ENCODE measurements at places on chromosomes 4 and X. TPM values are rescaled to one million over a fixed set of nuclear protein-coding genes. Genes with fewer than 3 reads are reported as not detected.

MAOB gene
- total RNA-seq = 0.21 TPM

XG gene
- total RNA-seq = not detected

GRCh38 chrX:39519566-39520301 is 578.0 kb downstream of the BCOR start:
- peaks cover 2% of the 10 kb centered on the region for H3K4me1 ChIP-seq
- no peaks in the 10 kb centered on the region for H3K27me3 ChIP-seq
- H3K4me3 ChIP-seq = no peak overlapping the region
- no peaks in the 10 kb centered on the region for H3K36me3 ChIP-seq
- no peak overlapping the region for H3K27ac ChIP-seq

GRCh38 chr4:149997881-149998421 is 80.3 kb upstream of the DCLK2 start:
- H3K27ac ChIP-seq = no peak overlapping the region
- H3K36me3 ChIP-seq = no peaks in the 10 kb centered on the region
- peak; percentile 25 for DNase-seq
- no peak overlapping the region for H3K4me3 ChIP-seq
- H3K27me3 ChIP-seq = peaks cover 6% of the 10 kb centered on the region

- peak overlapping the region; percentile 6 for H3K4me3 ChIP-seq
- H3K4me1 ChIP-seq = peaks cover 65% of the 10 kb centered on the region
- no peaks in the 10 kb centered on the region for H3K27me3 ChIP-seq
- H3K27ac ChIP-seq = peak overlapping the region; percentile 84
- H3K36me3 ChIP-seq = peaks cover 7% of the 10 kb centered on the region
These were observed 34.7 kb downstream of the VSIG4 start for GRCh38 chrX:66004928-66005829.

DNA sequence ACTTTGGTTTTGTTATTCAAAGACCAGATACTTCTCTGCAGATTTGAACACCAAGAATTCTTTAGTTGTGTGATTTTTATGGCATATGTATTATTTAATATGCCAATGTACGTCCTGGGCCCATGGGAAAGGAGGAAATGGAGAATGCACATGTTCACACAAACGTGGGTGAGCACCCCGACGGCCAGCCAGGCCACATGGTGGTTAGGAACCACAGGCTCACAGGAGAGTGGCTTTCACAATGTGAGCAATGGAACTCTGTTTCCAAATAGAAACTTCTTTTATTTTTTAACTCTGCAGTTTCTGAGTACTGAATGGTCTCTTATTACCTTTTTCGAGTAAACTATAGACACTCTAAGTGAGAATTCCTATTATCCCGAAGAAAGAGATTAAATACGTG is 58.0 kb upstream of the UNC5C start:
- no peak for DNase-seq
- no peak overlapping the region for H3K27ac ChIP-seq
- H3K36me3 ChIP-seq = no peaks in the 10 kb centered on the region
- peaks cover 7% of the 10 kb centered on the region for H3K27me3 ChIP-seq

DNA sequence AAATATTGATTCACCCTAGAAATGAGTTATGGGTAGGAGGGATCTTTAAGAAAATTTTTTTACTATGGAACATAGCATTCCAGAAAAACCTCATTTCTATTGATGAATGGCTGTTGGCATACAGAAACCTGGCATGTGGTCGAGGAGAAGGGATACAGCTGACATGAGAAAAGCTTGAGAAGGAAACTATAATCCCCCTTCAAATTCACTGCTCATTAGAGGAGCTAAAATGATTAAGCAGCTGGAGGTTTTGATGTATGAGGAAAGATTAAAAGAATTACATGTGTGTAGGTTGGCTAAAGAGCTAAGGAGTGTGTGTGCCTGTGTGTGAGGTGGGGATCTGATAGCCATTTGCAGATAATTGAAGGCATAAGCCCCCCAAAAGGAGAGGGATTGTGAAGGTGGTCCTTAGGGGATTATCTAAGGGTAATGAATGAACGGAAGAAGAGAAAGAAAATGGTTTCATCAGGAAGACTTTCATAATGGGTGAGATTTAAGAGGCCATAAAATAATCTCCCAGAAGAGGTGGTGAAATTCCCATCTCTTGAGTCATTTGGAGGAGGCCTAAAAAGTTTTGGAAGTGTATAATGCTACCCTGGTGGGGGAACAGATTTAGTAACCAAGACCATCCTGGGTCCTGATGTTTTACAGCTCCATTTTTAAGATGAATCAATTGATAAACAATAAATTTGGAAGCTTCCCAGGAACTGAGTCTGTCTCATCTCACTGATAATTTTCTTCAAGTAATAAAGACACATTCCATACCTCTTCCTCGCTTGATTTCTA is 272.0 kb upstream of the HAND2 start:
- H3K4me1 ChIP-seq = no peaks in the 10 kb centered on the region
- H3K36me3 ChIP-seq = no peaks in the 10 kb centered on the region
- H3K27me3 ChIP-seq = peaks cover 2% of the 10 kb centered on the region
- no peak for DNase-seq
- no peak overlapping the region for H3K27ac ChIP-seq

GAGE1 gene
- not detected for total RNA-seq

- H3K36me3 ChIP-seq = no peaks in the 10 kb centered on the region
- H3K27ac ChIP-seq = no peak overlapping the region
- peaks cover 19% of the 10 kb centered on the region for H3K27me3 ChIP-seq
- H3K4me3 ChIP-seq = no peak overlapping the region
- H3K4me1 ChIP-seq = no peaks in the 10 kb centered on the region
These were observed 216.8 kb downstream of the FBXO8 start for GRCh38 chr4:174066611-174067205.

GUCY2F gene
- not detected for total RNA-seq

GRCh38 chrX:151938172-151938571 is 25.5 kb downstream of the MAGEA4 start:
- DNase-seq = no peak
- H3K27ac ChIP-seq = no peak overlapping the region
- H3K36me3 ChIP-seq = no peaks in the 10 kb centered on the region
- H3K4me3 ChIP-seq = no peak overlapping the region

DNA sequence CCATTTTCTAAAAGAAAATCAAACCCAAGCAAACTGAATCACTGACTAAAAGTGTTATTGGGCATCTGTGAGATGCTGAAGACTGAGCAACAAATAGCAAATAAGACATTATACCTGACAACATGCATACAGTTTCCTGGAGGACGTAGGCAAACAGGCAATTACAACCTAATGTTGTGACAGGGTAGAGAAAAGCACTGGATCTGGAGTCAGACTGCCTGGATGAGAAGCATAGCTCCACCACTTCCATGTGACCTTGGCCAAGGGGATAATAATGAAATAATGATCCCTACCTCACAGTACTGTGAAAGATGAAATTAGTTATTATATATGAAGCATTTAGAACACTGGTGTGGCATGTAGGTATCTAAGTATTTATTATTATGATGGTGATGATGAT is 2.7 kb downstream of the SPINK2 start:
- no peaks in the 10 kb centered on the region for H3K36me3 ChIP-seq
- no peak overlapping the region for H3K4me3 ChIP-seq
- H3K4me1 ChIP-seq = peaks cover 34% of the 10 kb centered on the region
- DNase-seq = no peak

EVC2 gene
- 0.65 TPM for total RNA-seq

- no peaks in the 10 kb centered on the region for H3K36me3 ChIP-seq
- no peak overlapping the region for H3K4me3 ChIP-seq
- no peak for DNase-seq
- no peak overlapping the region for H3K27ac ChIP-seq
These were observed 229.9 kb upstream of the CPEB2 start for GRCh38 chr4:14772388-14772787.

GRCh38 chr4:54027311-54027710 is 37.1 kb downstream of the CHIC2 start:
- H3K36me3 ChIP-seq = peaks cover 7% of the 10 kb centered on the region
- H3K4me1 ChIP-seq = peaks cover 11% of the 10 kb centered on the region
- no peak overlapping the region for H3K27ac ChIP-seq
- no peak overlapping the region for H3K4me3 ChIP-seq

- H3K36me3 ChIP-seq = no peaks in the 10 kb centered on the region
- H3K4me1 ChIP-seq = no peaks in the 10 kb centered on the region
- DNase-seq = no peak
These were observed 833.1 kb downstream of the C4orf33 start for GRCh38 chr4:129929052-129929451.

DNA sequence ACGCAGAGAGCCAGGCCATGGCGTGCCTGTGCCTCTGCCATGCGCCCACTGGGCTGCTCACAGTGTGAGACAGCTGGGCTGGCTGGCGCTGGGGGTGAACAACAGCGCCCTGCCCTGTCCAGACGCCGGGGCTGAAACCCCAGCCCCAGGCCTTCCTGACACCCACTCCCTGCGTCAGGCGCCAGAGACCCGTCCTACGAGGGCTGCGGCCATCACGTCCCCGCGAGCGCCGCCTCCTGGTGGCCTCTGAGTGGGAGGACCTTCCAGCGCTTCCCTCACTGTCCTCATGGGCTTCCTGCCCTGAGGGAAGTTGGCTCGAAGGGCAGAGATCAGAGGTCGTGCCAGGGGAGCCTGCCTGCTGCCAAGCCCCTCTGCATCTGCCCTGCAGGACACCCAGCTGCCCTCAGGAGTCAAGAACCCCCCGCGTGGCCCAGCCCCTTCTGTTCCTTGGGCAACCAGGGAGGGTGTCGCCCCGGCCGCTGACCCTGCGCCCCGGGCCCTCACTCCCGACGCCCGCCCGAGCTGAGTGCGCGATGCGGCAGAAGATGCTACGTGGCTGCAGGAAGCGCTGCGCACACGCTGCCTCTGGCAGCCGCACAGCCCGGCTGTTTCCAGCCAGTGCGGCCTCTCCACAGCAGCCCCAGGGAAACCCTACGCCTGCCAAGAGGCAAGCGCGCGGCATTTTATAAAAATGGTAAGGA is 16.2 kb downstream of the NELFA start:
- no peak overlapping the region for H3K4me3 ChIP-seq
- H3K27ac ChIP-seq = no peak overlapping the region
- peaks cover 3% of the 10 kb centered on the region for H3K4me1 ChIP-seq
- no peaks in the 10 kb centered on the region for H3K27me3 ChIP-seq
- peaks cover 31% of the 10 kb centered on the region for H3K36me3 ChIP-seq

GRCh38 chr4:94623126-94623911 is 134.4 kb upstream of the BMPR1B start:
- no peak overlapping the region for H3K4me3 ChIP-seq
- H3K4me1 ChIP-seq = no peaks in the 10 kb centered on the region
- H3K27me3 ChIP-seq = no peaks in the 10 kb centered on the region
- no peak overlapping the region for H3K27ac ChIP-seq

GRCh38 chrX:55710701-55711100 is 6.8 kb upstream of the RRAGB start:
- H3K27ac ChIP-seq = no peak overlapping the region
- H3K4me1 ChIP-seq = peaks cover 2% of the 10 kb centered on the region
- H3K27me3 ChIP-seq = no peaks in the 10 kb centered on the region
- H3K4me3 ChIP-seq = no peak overlapping the region
- no peak for DNase-seq

DNA sequence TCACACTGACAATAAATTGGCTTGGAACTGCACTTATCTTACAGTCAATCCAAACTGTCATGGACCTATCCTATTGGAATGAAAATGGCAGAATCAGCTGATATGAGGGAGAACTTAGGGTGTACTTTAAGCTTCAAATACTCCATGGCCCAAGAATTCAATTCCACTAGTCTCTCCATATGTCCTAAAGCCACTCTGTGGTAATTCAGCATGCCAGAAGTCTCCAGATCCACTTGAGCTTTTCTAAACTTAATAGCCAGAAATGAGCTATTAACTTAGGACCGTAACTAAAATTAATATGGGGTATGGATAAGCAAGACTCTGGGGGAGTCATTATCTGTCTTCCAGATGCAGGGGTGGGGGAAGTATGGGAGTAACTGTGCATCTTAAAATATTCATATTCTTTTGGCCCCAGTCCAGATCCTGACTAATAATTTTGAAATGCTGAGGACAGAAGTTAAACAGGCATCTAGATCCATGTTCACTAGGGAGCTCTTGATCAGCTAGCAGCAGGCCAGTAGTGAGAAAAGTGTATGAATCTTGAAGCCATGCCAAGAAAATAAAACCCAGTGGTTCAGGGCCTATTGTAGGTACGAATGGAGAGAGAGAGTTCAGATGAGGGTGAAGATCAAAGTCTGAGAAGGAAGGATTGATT is 167.6 kb downstream of the DKK2 start:
- no peaks in the 10 kb centered on the region for H3K27me3 ChIP-seq
- H3K4me1 ChIP-seq = no peaks in the 10 kb centered on the region
- no peak for DNase-seq
- peaks cover 2% of the 10 kb centered on the region for H3K36me3 ChIP-seq
- no peak overlapping the region for H3K4me3 ChIP-seq

- H3K4me3 ChIP-seq = no peak overlapping the region
- no peak for DNase-seq
- peaks cover 7% of the 10 kb centered on the region for H3K4me1 ChIP-seq
- H3K27ac ChIP-seq = no peak overlapping the region
These were observed 85.9 kb upstream of the CLCN4 start for GRCh38 chrX:10070714-10071436.

DNA sequence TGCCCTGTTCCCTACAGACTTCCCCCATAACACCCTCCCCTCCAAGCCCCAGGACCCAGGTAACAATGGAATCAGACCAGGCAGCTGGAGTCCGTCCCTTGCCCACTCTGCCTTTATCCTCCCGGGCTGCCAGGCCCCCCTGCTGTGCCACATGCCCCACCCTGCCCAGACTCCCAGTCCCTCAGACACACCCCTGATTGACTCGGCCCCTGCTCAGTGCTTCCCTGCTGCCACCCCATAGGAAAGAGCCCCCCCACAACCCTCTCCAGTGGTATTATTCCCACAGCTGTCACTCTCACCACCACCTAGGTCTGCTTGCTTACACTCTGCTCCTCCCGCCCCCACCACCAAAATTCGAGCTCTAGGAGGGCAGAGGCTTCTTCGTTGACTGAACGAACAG is 4.7 kb upstream of the NAA10 start:
- DNase-seq = no peak
- no peaks in the 10 kb centered on the region for H3K36me3 ChIP-seq
- H3K4me1 ChIP-seq = peaks cover 12% of the 10 kb centered on the region
- no peak overlapping the region for H3K27ac ChIP-seq
- H3K4me3 ChIP-seq = peak overlapping the region; percentile 36

DNA sequence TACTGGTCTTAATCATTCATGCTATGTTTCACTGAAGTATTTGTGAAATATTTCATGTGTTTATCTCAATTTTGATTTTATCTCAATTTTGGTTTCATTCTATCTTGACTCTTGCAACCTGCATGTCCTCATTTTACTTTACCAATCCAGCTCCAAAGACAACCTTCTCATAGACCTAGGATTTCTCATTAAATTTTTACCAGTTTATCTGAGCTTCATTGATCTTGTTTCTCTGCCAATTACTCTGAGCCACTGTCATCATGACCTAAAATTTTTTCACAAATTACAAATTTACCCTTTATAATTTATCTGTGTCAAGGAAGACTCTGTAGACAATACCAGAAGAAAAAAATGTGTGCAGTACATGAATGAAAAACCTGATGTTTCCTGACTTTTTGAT is 18.6 kb upstream of the UGT2B17 start:
- H3K4me1 ChIP-seq = no peaks in the 10 kb centered on the region
- no peaks in the 10 kb centered on the region for H3K36me3 ChIP-seq

FRG2 gene
- total RNA-seq = not detected

- no peak overlapping the region for H3K4me3 ChIP-seq
- peaks cover 18% of the 10 kb centered on the region for H3K36me3 ChIP-seq
- no peak for DNase-seq
- H3K4me1 ChIP-seq = no peaks in the 10 kb centered on the region
These were observed 9.2 kb upstream of the MED28 start for GRCh38 chr4:17605236-17605635.

GAGE12C gene
- not detected for total RNA-seq

- peak; percentile 55 for DNase-seq
- H3K36me3 ChIP-seq = peaks cover 24% of the 10 kb centered on the region
- no peaks in the 10 kb centered on the region for H3K4me1 ChIP-seq
- H3K27me3 ChIP-seq = no peaks in the 10 kb centered on the region
These were observed 175.5 kb downstream of the DHRSX start for GRCh38 chrX:2325076-2325784.

GRCh38 chr4:110532901-110533589 is 57.1 kb downstream of the ENPEP start:
- H3K27me3 ChIP-seq = peaks cover 20% of the 10 kb centered on the region
- H3K27ac ChIP-seq = no peak overlapping the region
- no peaks in the 10 kb centered on the region for H3K4me1 ChIP-seq
- no peak overlapping the region for H3K4me3 ChIP-seq
- H3K36me3 ChIP-seq = no peaks in the 10 kb centered on the region

All from activated CD4-positive, alpha-beta T cell treated with anti-CD3 and anti-CD28 coated beads for 36 hours (primary cell).